Progenitor cell of endocrine pancreas (in vitro differentiated cells): ENCODE measurements at places on chromosomes 3 and 15.

DNA sequence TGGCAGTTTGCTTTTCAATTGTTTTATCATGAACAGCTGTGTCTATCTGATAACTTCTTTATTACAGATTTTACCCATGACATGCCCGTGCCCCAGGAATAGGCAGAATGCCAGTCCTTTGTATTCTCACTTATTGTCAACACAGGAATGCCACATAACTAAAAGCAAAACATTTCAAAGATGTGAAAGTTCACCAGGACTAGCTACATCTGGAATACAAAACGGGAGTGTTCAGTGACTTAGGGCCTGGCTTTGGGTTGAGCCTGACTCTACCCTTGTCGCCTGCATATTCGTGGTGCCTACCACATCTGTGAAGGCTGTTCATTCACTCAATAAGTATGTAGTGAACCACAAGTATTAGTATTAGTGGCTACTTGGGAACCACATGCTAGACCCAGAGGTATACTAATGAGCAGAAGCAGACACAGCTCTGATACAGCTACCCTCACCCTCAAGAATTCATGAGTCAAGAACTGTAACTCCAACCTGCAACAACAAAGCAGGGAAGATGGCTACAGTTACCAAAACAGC lies 2.9 kb downstream of the TNFSF10 start:
- no peak for DNase-seq

- no peak for DNase-seq
Measured at GRCh38 chr3:60269377-60269776, 981.9 kb downstream of the FHIT start.

DNA sequence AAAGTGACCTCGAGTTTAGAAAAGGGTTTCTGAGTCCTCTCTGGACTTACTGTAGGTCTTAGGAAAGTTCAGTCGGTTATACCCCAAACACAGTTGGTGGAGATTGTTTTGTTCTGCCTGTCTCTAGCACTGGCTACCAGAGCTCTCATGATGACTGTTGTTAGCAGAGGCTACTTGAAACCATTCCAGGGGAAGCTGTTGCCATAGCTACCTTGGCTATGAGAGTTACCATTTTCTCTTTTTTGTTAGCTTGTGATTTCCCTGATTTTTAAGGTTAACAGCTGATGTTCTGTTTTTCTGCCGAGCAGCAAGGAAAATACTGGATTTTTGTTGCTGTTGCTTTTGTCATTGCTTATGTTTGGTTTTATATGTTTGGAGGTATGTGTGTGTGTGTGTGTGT lies 26.7 kb downstream of the ABHD2 start:
- no peak for DNase-seq

GRCh38 chr15:39613861-39614260 lies 33.0 kb downstream of the THBS1 start:
- DNase-seq, result no peak

DNA sequence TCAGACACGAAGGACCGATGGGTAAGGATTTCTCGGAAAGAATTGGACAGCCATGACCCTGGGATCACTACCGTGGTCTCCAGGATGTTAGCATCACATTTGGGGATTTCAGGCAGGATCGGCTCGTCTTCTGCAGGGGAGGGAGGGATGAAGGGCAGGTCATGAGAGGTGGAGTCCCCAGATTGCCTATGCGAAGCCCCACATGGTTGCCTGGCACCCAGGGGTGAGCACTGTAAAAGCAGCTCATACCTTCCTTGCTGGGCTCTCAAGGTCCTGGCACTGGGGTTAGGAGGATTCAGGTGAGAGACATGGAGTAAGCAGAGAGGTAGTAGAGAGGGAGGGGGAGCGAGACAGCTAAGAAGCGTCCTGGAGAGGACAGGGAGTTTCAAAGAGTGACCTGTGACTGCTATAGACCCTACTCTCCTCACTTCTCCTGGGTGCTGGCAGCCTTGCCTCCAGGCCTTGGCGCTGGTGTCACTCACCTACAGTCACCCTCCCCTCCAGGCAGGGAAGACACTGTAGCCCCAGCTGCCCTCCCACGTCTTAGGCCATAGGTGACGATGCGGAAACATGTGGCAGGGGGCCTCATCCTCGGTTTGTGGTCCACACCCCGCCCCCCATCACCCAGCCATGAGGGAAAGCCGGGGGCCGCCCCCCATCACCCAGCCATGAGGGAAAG lies 15.0 kb upstream of the EHD4 start:
- no peak for DNase-seq

DNA sequence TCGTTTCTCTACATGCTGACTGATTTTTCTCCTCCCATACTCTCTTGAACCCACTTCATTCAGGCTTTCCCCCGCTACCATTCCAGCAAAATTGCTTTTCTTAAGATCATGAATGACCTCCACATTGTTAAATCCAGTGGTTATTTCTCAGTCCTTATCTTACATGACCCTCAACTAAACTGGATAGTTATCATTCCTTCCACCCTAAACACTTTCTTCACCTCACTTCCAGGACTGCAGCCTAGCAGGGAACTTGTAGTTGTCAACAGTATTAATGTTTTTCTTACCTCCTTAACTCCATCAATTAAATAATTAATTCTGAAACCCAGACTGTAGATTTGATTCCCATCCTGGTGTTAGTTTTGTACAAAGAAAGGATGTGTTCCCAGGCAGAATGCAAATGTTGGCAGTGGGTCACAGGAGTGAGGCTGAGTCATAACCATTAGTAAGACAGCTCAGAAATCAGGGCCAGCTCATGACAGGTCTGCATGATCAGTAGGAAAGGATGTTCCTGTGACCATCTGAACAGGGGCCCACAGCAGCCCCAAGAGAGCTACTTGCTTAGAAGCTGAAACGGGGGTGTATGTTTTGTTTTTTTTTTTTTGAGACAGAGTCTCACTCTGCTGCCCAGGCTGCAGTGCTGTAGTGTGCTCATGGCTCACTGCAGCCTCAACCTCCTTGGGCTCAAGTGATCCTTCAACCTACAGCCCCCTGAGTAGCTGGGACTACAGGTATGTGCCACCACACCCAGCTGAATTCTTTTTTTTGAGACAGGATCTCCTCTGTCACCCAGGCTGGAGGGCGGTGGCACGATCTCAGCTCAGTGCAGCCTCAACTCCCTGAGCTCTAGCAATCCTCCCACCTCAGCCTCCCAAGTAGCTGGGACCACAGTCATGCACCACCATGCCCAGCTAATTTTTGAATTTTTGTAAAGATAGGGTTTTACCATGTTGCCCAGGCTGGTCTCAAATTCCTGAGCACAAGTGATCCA lies 9.1 kb downstream of the BCL2L10 start:
- no peak for DNase-seq
